ENCODE measurements at places on chromosomes 1 and 21.

DNA sequence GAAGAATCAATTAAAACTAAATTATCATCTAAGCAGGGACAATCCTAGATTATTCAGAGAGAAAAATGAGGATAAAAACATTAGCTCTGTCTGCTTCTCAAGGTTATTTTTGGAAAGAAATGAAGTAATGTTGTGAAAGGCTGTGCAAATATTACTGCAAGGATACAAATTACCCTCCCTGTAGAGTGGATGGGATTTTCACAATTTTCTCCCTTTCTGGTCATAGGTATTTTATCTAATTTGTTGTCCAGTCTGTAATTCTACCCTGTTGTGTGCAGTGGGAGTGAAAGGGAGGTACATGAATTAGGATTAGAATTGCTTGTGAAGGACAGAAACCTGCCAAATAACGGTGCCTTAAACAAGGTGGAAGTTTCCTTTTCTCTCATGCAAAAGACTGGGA, 54.7 kb downstream of the MAP3K7CL start:
- no peak for DNase-seq

DNA sequence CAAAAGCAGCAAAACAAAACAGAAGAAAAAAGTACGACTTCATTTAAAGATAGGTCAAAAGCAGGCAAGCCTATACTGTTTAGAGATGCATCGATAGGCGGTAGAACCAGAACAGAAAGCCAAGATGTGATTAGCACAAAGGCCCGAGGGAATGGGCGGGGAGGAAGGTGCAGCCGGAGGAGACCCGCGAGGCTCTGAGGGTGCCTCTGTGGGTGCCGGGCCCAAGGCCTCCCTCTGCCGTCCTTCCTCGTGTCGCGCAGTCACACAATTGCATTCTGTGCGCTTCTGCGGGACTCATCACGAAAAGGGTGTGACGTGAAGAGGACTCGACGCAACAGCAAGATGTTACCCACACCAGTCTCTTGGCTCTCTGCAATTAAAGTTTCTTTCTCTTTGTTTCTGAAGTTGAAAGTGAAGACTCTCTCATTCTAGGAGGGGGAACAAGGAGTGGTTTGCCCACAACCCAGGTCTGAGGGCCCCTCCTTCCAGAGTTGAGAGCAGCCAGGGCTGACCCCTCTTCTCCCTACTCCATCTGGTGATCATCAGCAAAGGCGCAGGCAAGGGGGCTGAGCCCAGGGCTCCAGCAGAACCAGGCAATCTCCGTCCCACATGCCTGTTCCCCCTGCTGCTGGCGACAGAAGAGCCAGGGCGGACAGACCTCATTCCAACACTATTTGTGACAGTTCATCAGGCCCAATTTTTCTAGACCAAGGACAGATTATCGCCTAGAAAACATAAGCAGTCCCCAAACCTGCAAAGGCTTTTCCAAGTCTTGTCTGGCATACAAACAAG, 41.0 kb downstream of the NPHP4 start:
- no peak for DNase-seq

GRCh38 chr1:109929170-109929569, 18.5 kb downstream of the CSF1 start:
- no peak for DNase-seq

GRCh38 chr1:54510715-54511270, 37.2 kb upstream of the ACOT11 start:
- no peak for DNase-seq

- no peak for DNase-seq
Observed at GRCh38 chr1:243595527-243596210, 254.4 kb downstream of the AKT3 start.

DNA sequence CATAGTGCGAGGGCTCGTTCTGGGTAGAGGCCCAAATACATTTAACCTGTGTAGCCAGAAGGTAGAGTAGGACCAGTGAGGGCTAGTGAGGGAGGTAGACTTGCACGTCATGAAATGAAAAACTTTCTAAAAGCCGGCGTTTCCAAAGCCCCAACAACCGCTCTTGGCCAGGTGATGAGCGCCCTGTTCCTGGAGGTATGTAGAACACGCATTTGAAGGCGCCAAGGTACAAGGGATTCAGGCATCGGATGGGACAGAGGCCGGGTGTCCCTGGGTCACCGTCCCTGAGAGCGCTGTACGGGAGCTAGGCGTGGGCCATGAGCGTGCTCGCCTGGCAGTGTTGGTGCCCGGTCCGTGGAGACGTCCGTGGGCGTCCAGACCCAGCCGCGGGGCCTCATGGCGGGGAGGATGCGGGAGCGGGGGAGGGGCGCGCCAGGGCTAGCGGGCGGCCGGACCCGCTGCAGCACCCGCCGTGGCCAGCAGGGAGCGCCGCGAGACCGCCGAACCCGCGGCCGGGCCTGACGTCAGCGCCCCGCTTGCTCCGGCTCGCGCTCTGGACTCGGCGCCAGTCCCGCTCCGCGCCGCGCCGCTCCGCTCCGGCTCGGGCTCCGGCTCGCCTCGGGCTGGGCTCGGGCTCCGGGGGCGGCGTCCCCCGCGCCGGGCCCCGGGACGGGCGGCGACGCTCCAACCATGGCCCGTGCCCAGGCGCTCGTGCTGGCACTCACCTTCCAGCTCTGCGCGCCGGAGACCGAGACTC, at the start of gene PTPRU:
Gene PTPRU (plus strand): TSS at position 568 of the 757 bp plus-strand sequence. CDS start 123 bp downstream, at position 691.
- peak; percentile 41 for DNase-seq

- no peak for DNase-seq
Observed at GRCh38 chr1:89786628-89787214, 34.1 kb upstream of the LRRC8D start.

Data from lower leg skin (tissue), 4 donors.